ENCODE measurements at places on chromosomes 1 and 21.

GRCh38 chr1:5909576-5910275 lies 82.5 kb downstream of the NPHP4 start:
- DNase-seq, result no peak

DNA sequence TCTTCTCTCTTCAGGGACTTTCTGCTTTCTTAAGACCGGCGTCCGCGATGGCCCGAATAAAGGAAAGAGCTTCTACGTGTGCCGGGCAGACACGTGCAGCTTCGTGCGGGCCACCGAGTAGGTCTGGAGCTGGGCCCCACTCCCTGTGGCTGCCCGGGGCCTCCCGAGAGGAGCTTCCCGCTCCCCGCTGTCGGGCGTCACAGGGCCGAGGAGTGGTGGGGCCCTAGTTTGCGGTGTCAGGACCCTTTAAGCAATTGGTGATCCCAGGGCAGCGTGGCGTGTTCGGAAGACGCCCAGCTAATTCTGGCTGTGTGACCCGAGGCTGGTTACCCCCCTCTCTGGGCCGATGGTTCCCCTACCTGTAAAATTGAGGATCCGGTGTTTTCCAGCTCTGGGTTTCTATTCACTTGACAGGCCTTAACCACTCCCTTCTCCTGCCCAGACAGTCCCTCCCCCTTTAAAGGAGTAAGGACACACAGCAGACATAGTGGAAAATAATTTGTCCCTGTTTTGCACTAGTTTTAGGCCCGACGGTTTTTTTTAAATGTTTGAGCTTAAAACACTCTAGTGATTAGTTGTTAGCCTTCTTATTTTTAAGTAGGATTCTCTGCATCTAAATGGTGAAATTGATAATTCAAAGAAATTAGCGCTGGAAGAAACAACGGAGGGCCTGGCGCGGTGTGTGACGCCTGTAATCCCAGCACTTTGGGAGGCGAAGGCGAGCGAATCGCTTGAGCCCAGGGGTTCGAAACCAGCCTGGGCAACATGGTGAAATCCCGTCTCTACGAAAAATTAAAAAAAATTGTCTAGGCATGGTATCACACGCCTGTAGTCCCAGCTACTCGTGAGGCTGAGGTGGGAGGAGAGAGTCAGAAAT lies 553 bp downstream of the TTF2 start:
- no peak for DNase-seq

DNA sequence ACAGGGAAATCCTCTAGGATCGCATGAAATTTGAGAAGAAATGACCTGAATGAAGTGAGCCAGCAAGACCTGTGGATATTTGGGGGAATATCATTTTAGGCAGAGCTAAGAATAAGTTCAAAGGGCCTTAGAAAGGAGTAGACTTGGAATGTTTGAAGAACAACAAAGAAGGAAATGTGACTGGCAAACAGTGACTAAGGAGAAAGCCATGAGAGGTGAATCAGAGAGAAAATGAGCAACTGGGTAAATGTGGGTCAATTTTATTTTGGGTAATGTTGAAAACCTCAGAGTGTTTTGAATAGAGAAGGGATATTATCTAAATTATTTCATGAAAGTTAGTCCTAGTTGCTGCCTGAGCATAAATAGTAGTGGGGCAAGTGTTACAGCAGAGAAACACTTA lies 672.8 kb downstream of the LMO4 start:
- DNase-seq, result no peak

DNA sequence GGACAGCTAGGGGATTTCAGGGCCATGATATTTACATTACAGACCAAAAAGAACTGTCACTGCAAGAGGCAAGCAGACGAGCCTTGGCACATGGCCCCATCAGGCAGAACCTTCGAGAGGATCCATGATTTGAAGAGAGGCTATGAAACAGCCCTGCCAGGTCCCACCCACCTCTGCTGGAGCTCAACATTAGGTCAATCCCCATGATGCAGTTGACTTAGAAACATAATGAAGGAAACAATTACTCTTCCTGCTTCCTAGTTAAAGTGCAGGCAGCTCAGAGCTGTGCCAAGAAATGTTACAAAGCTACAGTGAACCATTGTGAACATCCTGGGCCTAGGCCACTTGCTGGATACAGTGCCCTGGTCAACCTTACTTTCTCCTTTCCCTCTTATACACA lies 41.7 kb upstream of the PTCH2 start:
- no peak for DNase-seq

- no peak for DNase-seq
These were observed 31.8 kb upstream of the JUN start for GRCh38 chr1:58815686-58816071.

- no peak for DNase-seq
These were observed 34.8 kb downstream of the TSNAX start for GRCh38 chr1:231563247-231563646.

DNA sequence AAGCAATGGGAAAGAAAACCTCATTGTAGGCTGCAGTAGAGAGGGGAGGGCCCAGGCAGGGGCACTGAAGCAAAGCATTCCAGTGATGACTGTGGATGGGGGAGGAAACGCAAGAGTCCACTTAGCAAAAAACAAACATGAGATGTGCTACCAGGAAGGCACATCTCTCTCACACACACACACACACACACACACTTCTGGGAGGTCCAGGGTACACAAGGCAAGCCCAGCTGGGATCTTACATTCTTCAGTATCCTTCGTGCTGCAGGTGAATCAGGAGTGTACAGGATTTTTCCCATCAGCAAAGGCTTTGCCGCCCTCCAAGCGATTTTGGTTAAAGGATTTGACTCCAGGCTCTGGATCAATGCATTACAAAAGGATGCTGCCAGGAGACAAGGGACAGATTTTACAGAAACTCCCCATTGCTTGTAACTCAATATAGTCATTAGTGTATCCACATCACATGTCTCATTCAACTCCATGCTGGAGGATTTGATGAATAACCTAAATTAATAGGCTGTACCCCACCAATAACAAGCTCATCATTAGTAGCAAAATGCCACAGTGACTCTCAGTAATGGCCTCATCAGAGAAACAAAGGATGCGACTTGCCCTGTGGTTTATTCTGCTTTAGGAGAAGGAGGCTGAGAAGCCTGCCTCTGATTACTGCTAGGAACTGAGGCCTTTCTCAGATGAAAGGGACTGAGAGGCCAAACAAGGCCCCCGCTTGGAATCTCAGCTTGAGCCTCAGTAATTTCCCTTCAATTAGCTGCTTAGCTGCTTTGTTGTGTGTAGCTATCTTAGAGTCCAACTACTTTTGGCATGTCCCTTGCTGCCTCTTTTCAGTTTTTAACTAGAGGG lies 41.6 kb downstream of the ABCA4 start:
- DNase-seq, result no peak

DNA sequence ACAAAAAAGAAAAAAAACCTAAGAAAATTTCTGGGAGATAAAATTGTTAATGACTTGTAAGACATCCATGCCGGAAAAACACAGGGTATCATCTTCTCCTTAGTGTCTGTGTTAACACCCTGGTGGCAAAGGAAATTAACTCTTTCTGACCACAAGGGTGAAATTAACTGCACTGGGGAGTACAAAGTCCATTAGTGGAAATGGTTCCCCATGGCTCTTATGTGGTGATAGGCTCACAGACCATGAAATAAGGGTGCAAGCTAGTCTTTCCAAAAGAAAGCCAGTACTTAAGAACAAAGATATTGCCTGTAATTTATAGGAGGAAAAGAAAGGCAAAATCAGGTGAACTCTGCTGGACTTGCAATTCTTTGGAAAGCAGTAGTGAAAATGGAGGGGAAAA lies 185.4 kb downstream of the LRRIQ3 start:
- DNase-seq, result no peak

GRCh38 chr1:31102501-31102950 lies 37.0 kb upstream of the PUM1 start:
- DNase-seq, result no peak

- DNase-seq, result no peak
These were observed 1902.3 kb downstream of the NCAM2 start for GRCh38 chr21:22900490-22900889.

GRCh38 chr1:84869720-84870119 lies 23.3 kb downstream of the LPAR3 start:
- DNase-seq, result no peak

- DNase-seq, result no peak
These were observed 6.0 kb upstream of the DIP2A start for GRCh38 chr21:46452710-46453109.

DNA sequence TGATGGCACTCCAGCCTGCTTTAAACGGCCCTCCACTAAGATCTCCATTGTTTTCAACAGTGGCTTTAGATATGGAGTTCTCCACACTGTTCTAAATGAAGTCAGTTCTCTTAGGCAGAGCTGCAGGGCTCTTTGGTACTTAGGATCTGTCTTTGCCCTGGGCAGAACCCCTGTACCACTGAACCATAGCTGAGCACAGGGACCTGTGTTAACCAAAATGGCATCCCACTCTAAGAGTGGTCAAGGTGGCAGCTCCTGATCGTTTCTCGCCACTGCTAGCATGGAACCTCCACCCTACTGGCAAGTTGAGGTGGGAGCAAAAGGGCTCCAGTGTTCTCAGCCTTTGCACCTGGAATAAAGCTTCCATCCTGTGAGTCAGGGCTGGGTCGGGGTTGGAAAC lies 186.7 kb downstream of the TM2D1 start:
- DNase-seq, result no peak

DNA sequence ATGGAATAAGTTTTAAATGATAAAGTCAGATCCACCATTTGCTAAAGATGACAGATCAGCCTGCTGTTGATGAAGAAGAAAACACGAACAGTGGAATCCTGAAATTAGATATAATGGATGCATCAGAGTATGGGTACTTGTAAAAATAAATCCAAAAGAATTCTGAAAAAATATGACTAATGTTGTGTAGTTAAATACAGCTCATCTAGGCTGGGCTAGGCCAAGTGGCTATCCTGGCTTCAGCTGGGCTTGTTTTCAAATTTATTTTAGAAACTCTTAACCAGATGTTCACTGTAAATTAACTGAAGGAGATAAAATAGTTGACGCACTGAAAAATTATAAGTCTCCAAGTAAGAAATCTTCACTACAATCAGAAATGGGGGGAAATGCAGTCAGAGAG lies 7.4 kb upstream of the RGS2 start:
- DNase-seq, result no peak

Data from stimulated activated CD4-positive, alpha-beta T cell treated with anti-CD3 and anti-CD28 coated beads, Interleukin-2, amount 100 ng/mL, for 48 hours (primary cell).